Hepatocyte (in vitro differentiated cells): ENCODE measurements at places on chromosomes 2 and 18. TPM values are rescaled to one million over a fixed set of nuclear protein-coding genes. Genes with fewer than 3 reads are reported as not detected.

ANKRD30B gene
- total RNA-seq = not detected in 2 replicates

UGT1A4 gene
- not detected in 2 replicates for total RNA-seq

PTPRN gene
- total RNA-seq = 3.5 and 4.6 TPM in 2 replicates

G6PC2 gene
- total RNA-seq = not detected in 2 replicates

PIEZO2 gene
- total RNA-seq = 70.8 and 77.5 TPM in 2 replicates

NGEF gene
- total RNA-seq = 1.3 and 3.2 TPM in 2 replicates

SPR gene
- 44.8 and 48.3 TPM in 2 replicates for total RNA-seq

RGPD6 gene
- total RNA-seq = 51.8 and 54.8 TPM in 2 replicates

GRHL1 gene
- 10.0 and 10.9 TPM in 2 replicates for total RNA-seq

IRS1 gene
- total RNA-seq = 20.1 and 25.6 TPM in 2 replicates

TUBA4B gene
- 0.13 TPM in 1 of 2 replicates, not detected in the other for total RNA-seq

VWA3B gene
- not detected in 2 replicates for total RNA-seq

MYO7B gene
- 17.6 and 20.1 TPM in 2 replicates for total RNA-seq

FKBP7 gene
- total RNA-seq = 44.9 and 45.4 TPM in 2 replicates

GAD1 gene
- 0.08 and 0.50 TPM in 2 replicates for total RNA-seq

EEF1B2 gene
- 455 and 503 TPM in 2 replicates for total RNA-seq

GAL3ST2 gene
- total RNA-seq = 0.20 and 0.53 TPM in 2 replicates

MYCN gene
- 14.6 and 16.7 TPM in 2 replicates for total RNA-seq

GRP gene
- total RNA-seq = 2.6 TPM in 1 of 2 replicates, not detected in the other

TCF23 gene
- not detected in 2 replicates for total RNA-seq

ZEB2 gene
- 35.5 and 38.8 TPM in 2 replicates for total RNA-seq

B3GNT7 gene
- 4.0 and 6.2 TPM in 2 replicates for total RNA-seq

GALNT1 gene
- 222 and 231 TPM in 2 replicates for total RNA-seq

MALL gene
- total RNA-seq = 30.8 and 36.0 TPM in 2 replicates

DNAH6 gene
- total RNA-seq = 0.60 and 1.2 TPM in 2 replicates

RAMP1 gene
- 134 and 156 TPM in 2 replicates for total RNA-seq

RSAD2 gene
- 1.3 and 1.6 TPM in 2 replicates for total RNA-seq

ERCC3 gene
- total RNA-seq = 40.7 and 41.7 TPM in 2 replicates

ITPRIPL1 gene
- 2.0 TPM in 2 replicates for total RNA-seq

BUB1 gene
- 9.4 and 12.4 TPM in 2 replicates for total RNA-seq
